Breast epithelium (tissue), 4 donors: ENCODE measurements at places on chromosomes 5 and 9. TPM values are rescaled to one million over a fixed set of nuclear protein-coding genes. Genes with fewer than 3 reads are reported as not detected.

DNA sequence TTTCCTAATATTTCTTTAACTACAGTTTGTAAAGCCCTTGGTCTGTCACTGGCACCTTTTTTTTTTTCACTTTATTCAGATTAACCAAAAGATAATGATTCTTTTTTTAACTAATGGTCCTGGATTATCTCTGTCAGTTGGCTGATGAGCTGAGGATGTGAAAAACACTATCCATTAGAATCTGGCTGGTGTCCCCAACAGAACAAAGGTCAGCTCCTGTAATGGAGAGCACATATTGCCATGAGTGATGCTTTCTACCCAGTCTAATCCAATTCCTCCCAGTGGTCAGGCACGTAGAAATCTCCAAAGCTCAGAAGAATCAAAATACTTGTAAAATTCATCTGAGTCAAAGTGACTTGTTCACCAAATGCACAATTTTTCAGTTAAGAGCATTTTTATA lies 491.7 kb upstream of the PIK3R1 start:
- H3K36me3 ChIP-seq: no peaks in the 10 kb centered on the region
- no peaks in the 10 kb centered on the region for H3K27me3 ChIP-seq
- DNase-seq: no peak
- no peak overlapping the region for H3K4me3 ChIP-seq

Gene TMOD1
- total RNA-seq: 13.9 TPM

Gene LRRC19
- not detected for total RNA-seq

- no peaks in the 10 kb centered on the region for H3K27me3 ChIP-seq
- no peaks in the 10 kb centered on the region for H3K36me3 ChIP-seq
- H3K4me3 ChIP-seq: no peak overlapping the region
- H3K4me1 ChIP-seq: no peaks in the 10 kb centered on the region
Measured at GRCh38 chr9:81832571-81833285, 95.5 kb upstream of the SPATA31D4 start.

Gene NUTM2G
- not detected for total RNA-seq

DNA sequence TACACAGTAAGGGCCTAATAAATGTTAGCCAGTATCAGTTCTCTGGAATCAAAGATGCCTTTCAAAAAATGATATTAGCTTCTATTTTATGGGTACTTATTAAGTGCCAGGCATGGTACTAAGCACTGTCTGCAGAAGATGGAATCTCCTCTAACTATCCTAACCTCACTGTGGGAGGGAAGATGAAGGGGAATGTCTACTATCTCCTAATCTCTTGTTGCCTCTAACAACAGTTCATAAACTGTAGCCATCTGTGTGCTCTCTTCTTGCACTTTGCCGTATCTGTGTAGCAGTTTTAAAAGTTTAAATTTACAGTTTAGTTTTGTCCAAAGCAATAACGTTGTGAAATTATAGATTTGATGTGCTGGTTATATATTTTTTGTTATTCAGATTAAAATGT lies 99.6 kb upstream of the CCDC112 start:
- no peak for DNase-seq
- no peak overlapping the region for H3K4me3 ChIP-seq
- H3K4me1 ChIP-seq: no peaks in the 10 kb centered on the region
- H3K36me3 ChIP-seq: no peaks in the 10 kb centered on the region
- H3K27ac ChIP-seq: no peak overlapping the region

Gene ARID3C
- total RNA-seq: not detected

Gene WDR38
- not detected for total RNA-seq

- DNase-seq: no peak
- no peaks in the 10 kb centered on the region for H3K4me1 ChIP-seq
- no peaks in the 10 kb centered on the region for H3K27me3 ChIP-seq
- H3K27ac ChIP-seq: no peak overlapping the region
- H3K4me3 ChIP-seq: no peak overlapping the region
- H3K36me3 ChIP-seq: no peaks in the 10 kb centered on the region
Measured at GRCh38 chr5:52334367-52334766, 453.3 kb upstream of the ITGA1 start.

Gene EXOSC3
- total RNA-seq: 55.0 TPM

GRCh38 chr5:178430186-178431062 lies 159.8 kb downstream of the COL23A1 start:
- peak; percentile 87 for DNase-seq
- H3K27me3 ChIP-seq: no peaks in the 10 kb centered on the region
- H3K4me3 ChIP-seq: no peak overlapping the region
- no peaks in the 10 kb centered on the region for H3K4me1 ChIP-seq
- no peaks in the 10 kb centered on the region for H3K36me3 ChIP-seq
- H3K27ac ChIP-seq: peak overlapping the region; percentile 77

DNA sequence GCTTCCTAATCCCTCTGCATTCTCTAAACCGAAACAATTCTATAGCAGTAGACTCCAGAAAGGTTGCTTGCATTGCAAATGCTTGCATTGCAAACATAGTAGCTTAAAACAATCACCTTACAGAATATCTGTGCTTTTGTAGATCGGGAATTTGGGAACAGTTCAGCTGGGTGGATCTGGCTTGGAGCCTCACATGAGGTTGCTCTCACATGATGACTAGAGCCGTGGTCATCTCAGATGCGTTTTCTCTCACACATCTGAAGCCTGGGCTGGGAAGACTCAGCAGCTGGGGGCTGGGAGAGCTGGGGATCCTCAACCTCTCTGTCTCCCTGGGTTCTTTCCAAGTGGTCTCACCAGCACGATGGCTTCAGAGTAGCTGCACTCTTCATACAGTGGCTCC lies 127.8 kb downstream of the MSX2 start:
- no peaks in the 10 kb centered on the region for H3K36me3 ChIP-seq
- H3K27me3 ChIP-seq: no peaks in the 10 kb centered on the region
- H3K4me1 ChIP-seq: no peaks in the 10 kb centered on the region
- H3K4me3 ChIP-seq: no peak overlapping the region
- no peak for DNase-seq
- no peak overlapping the region for H3K27ac ChIP-seq

DNA sequence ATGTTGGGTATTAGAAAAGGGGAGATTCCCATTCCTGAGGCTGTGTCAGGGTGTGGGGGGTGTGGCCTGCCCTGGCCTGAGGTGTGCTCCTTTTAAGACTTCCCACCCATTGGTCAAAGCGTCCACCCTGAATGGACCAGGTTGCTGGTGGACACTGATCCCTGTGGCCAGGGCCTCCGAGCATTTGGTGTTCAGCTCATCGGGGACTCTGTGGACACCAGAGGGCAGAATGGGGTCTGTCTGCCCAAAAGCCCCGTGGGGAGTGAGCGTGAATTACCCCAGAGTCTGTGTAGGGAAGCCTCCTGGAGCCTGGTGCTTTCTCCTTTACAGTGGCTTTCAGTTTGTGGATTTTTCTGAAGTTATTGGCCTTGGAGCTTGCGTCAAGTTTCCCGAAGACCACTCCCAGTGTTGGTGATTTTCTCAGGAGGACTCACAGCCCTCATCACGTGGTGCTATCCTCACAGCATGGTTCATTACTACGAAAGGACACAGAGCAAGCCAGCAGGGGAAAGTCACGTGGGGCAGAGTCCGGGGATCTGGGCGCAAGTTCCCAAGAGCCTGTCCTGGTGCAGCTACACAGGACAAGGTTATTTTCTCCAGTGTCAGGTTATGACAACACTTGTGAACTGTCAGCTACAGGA lies 55.5 kb downstream of the TENT4A start:
- DNase-seq: no peak
- no peak overlapping the region for H3K4me3 ChIP-seq
- no peaks in the 10 kb centered on the region for H3K4me1 ChIP-seq
- no peaks in the 10 kb centered on the region for H3K27me3 ChIP-seq
- H3K36me3 ChIP-seq: no peaks in the 10 kb centered on the region
- H3K27ac ChIP-seq: no peak overlapping the region

Gene IFNK
- total RNA-seq: not detected

- H3K36me3 ChIP-seq: no peaks in the 10 kb centered on the region
- H3K4me1 ChIP-seq: peaks cover 11% of the 10 kb centered on the region
- peak overlapping the region; percentile 84 for H3K4me3 ChIP-seq
Measured at GRCh38 chr9:124259158-124259808, 1.5 kb downstream of the NEK6 start.

DNA sequence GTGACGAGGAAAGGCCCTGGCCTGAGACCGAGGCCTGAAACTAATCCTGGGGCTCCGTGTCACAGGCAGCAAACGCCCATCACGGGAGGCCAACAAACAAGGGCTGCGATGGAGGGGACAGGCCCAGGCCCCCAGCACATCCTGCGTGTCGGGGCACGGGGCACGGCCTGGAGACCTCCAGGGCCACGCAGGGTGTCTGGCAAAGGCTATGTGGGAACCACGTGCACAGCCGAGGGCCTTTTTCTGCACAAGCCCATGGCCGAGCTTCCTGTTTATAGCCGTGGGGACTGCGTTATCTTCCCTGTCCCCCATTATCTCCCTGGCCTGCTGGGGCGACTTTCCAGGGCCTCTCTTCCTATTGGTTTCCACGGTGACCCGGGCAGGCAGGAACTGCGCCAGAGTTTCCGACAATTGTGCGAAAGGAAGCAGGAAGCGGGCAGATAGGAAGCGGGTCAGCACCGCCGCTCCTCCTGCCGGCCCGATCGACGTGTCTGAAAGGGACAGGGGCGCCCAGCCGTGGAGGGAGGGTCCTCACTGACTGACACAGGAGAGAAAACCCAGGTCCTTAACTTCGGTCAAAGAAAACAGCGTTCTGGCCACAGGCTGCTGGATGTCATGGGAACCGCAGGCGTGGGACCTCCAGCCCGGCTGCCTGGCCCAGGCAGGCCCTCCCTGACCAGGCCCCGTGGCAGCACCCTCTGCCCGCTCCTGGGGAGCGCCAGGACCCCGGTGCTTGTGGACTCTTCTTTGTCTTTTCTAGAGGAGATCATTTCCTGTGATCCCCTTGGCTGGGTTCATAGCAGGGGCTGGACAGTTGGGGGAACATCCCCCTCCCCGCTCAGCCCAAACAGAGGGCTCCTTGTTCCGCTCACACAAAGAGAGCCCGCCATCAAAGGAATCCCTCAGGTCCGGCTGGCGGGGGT lies 29.1 kb upstream of the SEC16A start:
- no peaks in the 10 kb centered on the region for H3K4me1 ChIP-seq
- no peak for DNase-seq
- no peak overlapping the region for H3K4me3 ChIP-seq
- no peaks in the 10 kb centered on the region for H3K27me3 ChIP-seq
- peak overlapping the region; percentile 85 for H3K27ac ChIP-seq
- no peaks in the 10 kb centered on the region for H3K36me3 ChIP-seq

DNA sequence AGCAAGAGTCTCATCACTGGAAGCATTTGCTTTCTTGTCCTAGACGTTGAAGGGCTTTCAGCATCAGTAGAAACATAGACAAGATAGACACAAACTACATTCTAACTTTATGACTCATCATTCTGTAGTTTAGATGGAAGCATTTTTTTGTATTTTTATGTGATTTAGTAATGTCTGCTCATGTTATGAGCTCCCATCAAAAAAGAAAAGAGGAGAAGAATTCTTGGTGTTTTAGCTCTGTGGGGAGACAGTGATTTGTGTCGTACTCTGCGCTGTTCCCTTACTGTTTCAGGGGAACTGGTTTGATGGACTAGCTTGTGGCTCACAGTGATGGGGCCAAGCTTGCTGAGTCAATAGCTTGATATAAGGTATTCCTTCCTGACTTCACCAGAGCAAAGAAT lies 159.2 kb upstream of the WWC1 start:
- no peak overlapping the region for H3K27ac ChIP-seq
- H3K36me3 ChIP-seq: no peaks in the 10 kb centered on the region
- no peaks in the 10 kb centered on the region for H3K27me3 ChIP-seq
- no peak for DNase-seq
- no peaks in the 10 kb centered on the region for H3K4me1 ChIP-seq

- H3K36me3 ChIP-seq: no peaks in the 10 kb centered on the region
- H3K27ac ChIP-seq: no peak overlapping the region
- no peaks in the 10 kb centered on the region for H3K27me3 ChIP-seq
- H3K4me3 ChIP-seq: no peak overlapping the region
- no peak for DNase-seq
Measured at GRCh38 chr5:176784218-176785165, 25.9 kb upstream of the UNC5A start.

DNA sequence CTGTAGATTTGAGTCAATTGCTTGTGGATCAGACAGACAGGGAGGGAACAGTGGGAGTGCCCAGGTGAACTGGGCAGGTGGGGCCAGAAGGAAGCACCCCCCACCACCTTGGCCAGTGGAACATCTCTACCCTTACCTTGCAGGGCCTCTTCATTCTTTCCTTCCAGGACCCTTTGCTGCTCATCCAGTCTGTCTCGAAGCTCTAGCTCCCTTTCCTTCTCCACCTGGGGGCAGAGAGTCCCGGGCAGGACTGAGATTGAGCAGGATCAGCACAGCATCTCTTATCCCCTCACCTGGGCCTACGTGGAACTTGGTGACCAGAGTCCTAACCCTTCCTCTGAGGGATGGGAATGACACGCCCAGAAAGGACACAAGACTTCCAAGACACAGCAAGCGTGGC lies 25.0 kb downstream of the CCDC69 start:
- no peak for DNase-seq
- no peaks in the 10 kb centered on the region for H3K36me3 ChIP-seq
- no peaks in the 10 kb centered on the region for H3K4me1 ChIP-seq
- H3K4me3 ChIP-seq: no peak overlapping the region

Gene CARTPT
- total RNA-seq: not detected

- H3K27ac ChIP-seq: no peak overlapping the region
- no peak overlapping the region for H3K4me3 ChIP-seq
- H3K4me1 ChIP-seq: peaks cover 4% of the 10 kb centered on the region
Measured at GRCh38 chr5:138595180-138595795, 20.1 kb upstream of the HSPA9 start.

DNA sequence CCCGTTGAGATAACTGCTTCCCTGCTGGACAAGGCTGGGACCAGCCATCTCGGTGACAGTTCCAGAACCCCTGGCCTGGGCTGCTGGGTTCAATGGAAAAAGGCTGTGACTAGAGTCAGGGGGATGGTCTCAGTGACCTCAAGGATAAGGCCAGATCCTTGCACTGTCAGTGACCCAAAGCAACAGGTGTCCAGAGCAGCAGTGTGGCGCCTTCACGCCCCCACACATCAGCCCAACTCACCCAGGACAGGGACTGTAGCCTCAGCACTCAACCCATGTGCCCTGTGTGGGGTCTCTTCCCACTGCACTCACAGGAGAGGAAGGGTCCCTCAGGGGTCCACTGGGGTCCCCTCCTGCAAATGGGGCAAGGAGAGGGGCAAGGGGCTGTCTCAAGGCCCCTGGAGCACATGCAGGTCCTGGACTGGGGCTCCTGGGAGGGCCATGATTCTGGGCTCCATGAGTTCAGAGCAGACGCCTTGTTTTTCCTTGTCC lies 698 bp upstream of the LCN2 start:
- H3K27ac ChIP-seq: peak overlapping the region; percentile 94
- H3K4me1 ChIP-seq: peaks cover 20% of the 10 kb centered on the region
- H3K36me3 ChIP-seq: no peaks in the 10 kb centered on the region
- DNase-seq: no peak
- no peak overlapping the region for H3K4me3 ChIP-seq

DNA sequence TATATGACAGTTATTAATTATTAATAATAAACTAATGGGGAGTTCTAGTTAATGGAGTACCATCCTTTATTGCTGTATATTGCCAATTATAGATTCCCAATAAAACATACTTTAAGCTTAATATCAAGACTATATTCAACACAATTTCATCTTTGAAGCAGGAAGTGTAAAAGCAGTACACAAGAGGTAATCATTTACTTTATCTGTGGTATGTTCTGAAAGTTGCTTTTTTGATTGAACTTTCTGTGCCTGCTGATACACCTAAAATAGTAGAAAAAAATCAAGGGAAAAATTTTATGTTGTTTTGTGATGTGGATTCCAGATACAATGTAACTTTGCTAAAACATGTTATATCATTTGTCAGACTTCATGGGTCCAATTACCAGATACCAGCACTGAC lies 58.0 kb downstream of the ACO1 start:
- no peak for DNase-seq
- peaks cover 6% of the 10 kb centered on the region for H3K36me3 ChIP-seq
- H3K27me3 ChIP-seq: no peaks in the 10 kb centered on the region
- H3K27ac ChIP-seq: no peak overlapping the region

Gene CETN3
- total RNA-seq: 13.8 TPM

GRCh38 chr5:57664700-57665099 lies 182.1 kb upstream of the ACTBL2 start:
- H3K27ac ChIP-seq: no peak overlapping the region
- no peak for DNase-seq
- no peaks in the 10 kb centered on the region for H3K36me3 ChIP-seq
- no peaks in the 10 kb centered on the region for H3K4me1 ChIP-seq

Gene COMMD10
- 57.8 TPM for total RNA-seq
